ENCODE measurements at places on chromosomes 12 and 14. TPM values are rescaled to one million over a fixed set of nuclear protein-coding genes. Genes with fewer than 3 reads are reported as not detected.

NAP1L1 gene
- total RNA-seq, result 431 TPM

DNA sequence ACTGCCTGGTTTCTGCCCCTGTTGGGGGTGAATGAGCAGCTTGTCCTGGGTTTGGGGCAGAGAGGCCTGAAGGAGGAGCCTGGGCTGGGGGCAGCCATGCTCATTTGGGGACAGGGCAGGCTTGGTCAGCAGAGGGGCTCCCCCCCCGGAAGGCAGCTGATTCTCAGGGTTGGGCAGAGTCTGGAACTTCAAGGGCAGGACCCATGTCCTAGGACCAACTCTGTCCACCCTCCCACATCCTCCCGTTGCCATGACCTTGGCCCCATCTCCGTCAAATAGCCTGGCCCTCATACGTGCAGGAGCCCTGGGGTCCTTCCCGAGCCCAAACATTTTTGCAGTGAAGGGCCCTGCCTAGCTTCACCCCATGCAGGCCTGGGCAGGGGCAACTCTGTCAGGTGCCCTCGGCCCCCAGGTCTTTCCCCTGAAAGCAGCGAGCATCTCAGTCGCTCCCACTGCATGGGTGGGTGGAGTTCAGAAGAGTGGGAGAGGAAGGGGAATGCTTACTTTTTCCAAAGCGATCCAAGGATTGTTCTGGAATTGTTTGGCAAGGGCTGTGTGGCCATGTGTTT is 32.6 kb downstream of the TNFAIP2 start:
- DNase-seq, result no peak

DNA sequence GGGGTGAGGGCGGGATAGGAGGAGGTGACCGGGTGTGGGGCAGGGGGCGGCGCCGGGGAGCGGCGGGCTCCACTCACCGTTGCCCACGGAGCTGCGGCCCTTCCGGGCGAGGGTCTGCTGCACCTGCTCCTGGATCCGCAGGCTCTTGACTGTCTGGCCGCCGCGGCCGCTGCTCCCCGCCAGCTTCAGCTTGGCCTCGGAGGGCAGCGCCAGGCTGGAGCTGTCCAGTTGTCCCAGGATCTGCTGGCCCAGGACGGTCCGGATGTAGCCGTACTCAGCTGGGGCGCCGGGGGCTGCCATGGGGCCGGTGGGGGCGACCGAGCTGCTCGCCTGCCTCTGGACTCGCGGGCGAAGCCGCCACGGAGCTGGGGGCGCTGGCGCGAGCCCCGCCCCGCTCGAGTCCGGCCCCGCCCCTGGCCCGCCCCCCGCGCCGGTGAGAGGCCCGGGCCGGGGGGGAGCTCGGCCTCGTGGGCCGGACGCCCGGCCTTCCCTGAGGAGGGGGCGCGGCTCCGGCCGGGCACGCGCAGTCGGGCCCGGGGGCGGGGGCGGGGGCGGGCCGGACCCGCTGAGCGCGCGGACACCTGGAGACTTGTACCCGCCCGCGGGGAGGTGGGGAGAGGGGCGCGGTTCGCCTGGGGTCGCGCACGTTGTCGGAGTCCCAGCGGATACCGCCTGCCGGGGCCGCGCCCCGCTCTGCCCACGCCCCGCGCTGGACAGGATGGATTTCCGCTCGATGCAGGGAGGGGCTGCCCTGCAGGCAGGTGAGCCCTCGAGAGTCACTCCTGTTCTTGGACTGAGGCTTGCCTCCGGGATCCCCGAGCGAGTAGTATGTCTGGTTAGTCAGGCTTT is at the start of gene PKP2:
PKP2 (minus strand) TSS at position 346 of the 849 bp plus-strand sequence; CDS start at position 300, 46 bp downstream.
- no peak for DNase-seq

RD3L gene
- total RNA-seq, result not detected

GRCh38 chr12:49946086-49946485 is 4.5 kb upstream of the AQP2 start:
- DNase-seq, result no peak

- DNase-seq, result no peak
These were observed 900 bp upstream of the MTERF2 start for GRCh38 chr12:106987846-106988245.

DNA sequence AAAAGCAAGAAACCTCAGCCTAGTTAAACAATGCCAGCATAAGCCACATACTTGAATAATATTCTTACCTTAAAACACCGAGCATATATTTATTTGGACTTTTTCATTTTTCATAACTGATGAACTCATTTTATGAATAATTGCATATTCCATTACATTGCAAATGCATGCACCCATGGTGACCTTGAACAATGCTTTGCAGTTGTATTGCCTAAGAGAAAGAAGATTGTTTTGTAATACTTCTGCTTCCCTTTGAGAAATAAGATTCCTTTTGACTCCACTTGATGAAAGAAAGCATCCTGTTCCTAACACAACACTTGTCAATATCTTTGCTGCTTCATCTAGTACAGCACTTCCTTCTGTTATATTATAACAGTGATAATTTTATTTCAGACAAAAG is 1182.2 kb downstream of the FLRT2 start:
- no peak for DNase-seq

GRCh38 chr14:76713121-76713520 is 48.1 kb upstream of the VASH1 start:
- no peak for DNase-seq

GRCh38 chr12:43241986-43242385 is 310.0 kb downstream of the ADAMTS20 start:
- DNase-seq, result no peak

DNA sequence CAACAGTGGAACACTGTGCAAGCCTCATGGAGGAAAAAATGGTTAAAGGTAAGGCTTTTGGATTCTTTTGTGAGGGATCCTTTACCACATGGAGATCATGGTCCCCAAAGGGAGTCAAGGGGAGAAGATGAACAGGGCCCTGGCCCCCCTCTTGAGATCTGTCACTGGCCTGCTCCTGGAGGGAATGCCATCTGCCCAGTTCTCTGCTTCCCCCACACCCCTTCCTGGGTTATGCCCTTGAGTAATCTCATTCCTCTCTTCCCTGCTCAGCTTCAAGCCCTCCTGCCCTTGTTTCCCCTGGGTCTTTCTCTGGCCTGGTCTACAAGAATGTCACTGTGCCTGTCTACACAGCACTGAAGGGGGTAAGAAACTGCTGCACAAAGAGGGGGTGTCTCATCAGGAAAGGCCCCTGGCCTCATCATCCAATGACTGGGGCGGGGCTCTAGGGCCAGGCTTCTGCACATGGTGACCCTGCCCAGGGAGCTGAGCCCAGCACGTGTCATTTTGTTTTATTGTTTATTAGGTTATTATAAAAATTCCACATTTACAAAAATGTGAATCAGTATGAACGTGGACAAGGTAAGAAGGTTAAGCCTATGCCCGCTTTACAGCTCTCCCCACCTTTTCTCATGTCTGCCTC is 30.3 kb downstream of the PIGH start:
- no peak for DNase-seq

DNA sequence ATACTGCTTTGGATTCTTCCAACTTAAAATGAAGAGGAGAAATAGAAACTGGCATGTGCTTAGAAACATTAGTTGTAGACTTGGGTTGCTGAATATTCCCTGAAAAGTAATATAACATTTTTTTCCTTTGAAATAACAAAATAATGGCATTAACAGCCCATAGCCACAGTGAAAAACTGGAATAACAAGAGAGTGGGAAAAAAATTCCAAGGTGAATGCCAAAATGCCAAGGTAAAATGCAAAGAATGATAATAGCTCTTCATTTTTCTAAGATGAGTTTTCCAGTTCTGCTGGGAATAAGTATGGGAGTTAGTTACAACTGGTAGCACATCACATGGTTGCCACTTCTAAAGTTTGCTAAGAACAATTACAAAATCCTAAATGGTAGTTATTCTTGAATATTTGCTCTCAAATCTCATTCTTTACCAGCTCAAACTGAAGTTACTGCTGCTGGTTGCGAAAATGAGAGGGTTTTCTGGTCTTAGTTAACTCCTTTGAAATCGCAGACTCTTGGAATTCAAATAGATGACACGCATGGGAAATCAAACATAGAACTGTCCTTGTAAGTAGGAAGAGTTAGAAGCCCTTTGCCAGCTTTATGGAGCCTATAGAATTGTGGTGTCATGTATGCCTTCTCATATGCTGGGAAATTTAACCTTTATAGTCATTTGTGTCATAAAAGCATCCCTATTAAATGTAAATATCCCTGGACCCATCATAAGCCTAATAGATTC is 165.0 kb upstream of the DCN start:
- no peak for DNase-seq

DNA sequence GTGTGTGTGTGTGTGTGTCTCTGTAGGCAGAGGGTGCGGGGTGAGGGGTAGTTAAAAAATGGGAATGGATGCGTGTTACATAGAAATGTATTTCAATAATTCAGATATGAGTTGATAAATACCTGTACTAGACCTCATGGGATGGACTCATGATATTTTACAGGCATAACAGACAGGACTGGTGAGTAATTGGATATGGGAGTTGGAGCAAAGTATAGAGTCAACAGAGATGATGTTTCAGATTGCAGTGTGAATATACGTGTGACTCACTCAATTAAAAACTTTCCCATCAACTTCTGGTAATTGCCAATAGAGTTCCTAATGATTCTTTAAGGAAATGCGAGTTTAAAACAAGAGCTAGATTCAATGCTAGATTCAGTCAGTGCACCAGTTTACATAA is 711.9 kb downstream of the C12orf50 start:
- DNase-seq, result no peak

- DNase-seq, result no peak
These were observed 35.6 kb downstream of the CHGA start for GRCh38 chr14:92958373-92959188.

KLRC2 gene
- 3.0 TPM for total RNA-seq

SPTLC2 gene
- total RNA-seq, result 50.4 TPM

CD4 gene
- total RNA-seq, result 10.1 TPM

DNA sequence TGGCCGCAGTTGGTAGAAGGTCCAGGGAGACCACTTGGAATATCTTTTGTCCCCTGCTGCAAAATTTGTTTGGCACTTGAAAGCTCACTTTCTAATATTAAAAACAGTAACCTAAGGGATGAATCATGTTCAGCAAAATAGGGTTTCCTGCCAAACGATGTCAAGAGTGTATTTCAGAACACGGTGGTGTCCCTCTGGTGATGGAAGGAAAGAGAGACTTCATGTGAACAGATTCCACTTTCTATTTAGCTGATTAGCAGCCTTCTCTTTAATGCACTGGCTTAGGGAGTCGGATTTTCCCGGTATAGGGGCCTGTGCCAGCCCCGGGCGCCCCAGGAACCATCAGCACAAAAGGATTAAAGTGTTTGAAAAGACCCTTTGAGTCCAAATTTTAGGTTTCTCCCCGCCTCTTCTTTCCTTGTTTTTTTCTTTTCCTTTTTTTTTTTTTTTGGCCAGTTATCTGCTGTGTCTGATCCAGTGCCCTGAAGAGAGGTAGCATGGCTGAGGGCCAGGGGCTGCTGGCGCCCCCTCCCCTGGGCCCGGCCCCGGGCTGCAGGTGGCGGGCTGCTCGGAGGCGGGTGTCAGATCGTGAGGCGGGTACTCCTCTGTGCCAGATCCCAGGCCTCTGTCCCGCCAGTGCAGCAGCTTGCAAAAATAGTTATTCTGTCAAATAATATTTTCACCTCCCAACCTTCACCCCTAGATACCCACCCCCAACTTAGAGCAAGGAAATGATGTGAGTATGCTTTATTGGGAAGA is 88.3 kb downstream of the TESC start:
- no peak for DNase-seq

ADAMTS20 gene
- total RNA-seq, result not detected

- no peak for DNase-seq
These were observed 8.6 kb upstream of the SNAPC1 start for GRCh38 chr14:61753631-61754030.

- peak; percentile 16 for DNase-seq
These were observed 234.2 kb upstream of the RGS6 start for GRCh38 chr14:71698027-71698426.

DNA sequence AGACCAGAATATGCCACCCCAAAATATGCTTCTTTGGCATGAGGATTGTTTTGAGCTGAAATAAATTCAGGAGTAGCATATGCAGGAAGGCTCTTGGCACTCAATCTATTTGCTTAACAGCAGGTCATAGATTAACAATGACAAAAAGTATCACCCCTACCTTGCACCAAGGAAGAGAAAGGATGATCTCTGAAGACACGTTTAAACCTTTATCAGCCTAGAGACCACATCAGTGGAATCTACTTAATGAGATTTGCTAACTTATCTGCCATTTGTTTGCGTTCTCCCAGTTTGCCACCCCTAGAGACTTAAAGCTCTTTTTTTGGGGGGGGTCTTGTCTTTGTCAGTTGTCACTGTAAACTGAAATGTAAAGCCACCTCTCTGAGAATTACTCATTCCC is 1278.7 kb upstream of the USP15 start:
- DNase-seq, result no peak

DNA sequence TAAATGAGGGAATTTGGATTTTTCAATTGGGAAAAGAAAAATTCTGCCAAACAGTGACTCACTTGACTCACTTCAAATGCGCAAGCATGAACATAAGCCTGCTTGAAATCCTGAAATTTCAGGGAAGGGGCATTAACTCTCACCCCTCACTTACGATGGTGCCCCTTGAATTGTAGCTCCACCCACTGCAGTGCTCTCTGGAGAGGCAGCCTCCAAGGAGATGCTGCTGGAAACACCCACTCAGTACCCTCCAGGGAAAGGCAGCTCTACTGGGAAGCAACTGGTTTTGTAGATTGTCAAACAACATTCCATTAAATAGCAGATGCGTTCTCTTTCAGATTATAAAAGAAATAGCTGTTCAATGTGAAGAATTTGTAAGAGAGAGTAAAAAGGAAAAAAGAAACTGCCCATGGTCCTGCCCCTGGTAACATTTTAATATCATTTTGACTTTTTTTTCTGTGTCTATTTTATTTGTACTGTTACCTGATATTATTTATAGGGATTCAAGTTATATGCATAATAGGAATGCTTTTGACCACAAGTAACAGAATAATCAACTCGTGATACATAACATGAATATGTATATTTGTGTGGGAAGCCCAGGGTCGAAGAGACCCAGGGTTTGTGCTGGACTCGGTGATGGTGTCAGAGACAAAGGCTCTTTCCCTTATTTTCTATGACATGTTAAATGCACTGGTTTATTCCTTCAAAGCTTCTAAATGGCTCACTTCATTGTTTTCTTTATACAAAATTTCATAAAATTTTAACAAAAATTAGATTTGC is 31.1 kb upstream of the TMEM132C start:
- DNase-seq, result no peak

DNA sequence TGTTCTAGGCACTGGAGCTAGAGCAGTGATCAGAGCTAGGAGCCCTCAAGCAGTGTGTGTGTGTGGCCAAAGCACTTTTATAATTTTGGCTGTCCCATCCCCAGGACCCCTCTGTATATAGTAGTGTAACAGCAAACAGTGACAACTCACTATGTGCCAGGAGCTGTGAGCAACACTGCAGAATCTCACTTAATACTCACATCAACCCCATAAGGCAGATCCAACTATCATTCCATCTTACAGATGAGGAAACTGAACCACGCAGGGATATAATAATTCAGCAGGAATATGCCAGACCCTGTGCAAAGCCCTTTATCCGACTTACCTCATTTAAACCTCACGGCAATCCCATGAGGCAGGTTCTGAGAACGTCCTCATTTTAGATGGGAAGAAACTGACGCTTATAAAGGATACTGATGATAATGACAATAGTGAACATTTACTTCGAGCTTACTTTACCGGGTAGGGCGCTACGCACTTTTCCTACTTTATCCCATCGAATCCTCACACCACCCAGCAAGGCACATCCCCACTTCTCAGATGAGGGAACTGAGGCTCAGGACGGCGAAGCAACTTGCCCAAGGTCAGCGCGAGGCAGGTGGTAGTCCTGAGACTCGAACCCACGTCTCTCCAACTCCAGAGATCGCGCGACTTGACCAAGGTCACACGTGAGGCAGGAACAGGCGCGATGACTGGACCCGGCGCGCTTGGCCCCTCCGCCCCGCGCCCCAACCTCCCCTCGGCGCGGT is 687 bp downstream of the RAB35 start:
- peak; percentile 43 for DNase-seq
